ENCODE measurements at places on chromosomes 7 and 10. TPM values are rescaled to one million over a fixed set of nuclear protein-coding genes. Genes with fewer than 3 reads are reported as not detected.

Gene AKR1C8
- total RNA-seq: not detected

DNA sequence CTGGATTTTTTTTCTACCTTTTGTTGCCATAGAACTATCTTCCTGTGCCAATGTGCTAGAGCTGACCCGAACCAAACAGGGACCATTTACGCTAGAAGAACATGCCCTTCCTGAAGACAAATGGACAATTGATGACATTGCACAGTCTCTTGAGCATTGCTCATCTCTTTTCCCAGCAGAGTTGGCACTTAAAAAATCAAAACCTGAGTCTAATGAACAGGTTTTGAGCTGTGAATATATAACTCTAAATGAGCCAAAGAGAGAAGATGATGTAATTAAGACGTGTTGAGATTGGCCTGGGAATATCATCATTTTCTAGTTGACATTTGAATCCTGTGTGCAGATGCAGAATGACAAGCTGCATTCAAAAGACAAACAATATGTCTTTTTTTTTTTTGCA is 37.1 kb downstream of the TRUB1 start:
- no peak for DNase-seq

DNA sequence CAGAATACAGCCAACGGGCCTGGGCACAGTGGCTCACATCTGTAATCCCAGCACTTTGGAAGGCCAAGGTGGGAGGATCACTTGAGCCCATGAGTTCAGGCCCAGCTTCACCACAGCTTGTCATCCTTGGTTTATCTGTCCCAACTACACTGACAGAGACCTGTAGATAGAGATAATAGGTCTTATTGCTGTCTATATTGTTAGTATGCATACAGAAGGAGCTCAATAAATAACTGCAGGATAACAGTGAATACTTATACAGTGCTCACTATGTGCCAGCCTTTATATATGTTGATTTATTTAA is 1.3 kb downstream of the CNPY4 start:
- no peak for DNase-seq

Gene GIMAP1
- total RNA-seq: not detected

- DNase-seq: no peak
Observed at GRCh38 chr7:30254717-30255063, 29.7 kb upstream of the ZNRF2 start.

Gene OR9A2
- not detected for total RNA-seq

Gene GPR85
- total RNA-seq: 1.2 TPM

- no peak for DNase-seq
Observed at GRCh38 chr10:131573707-131574106, 262.2 kb upstream of the TCERG1L start.

GRCh38 chr10:71700731-71701368 is 18.7 kb downstream of the C10orf105 start:
- DNase-seq: peak; percentile 20
